ENCODE measurements at places on chromosomes 1 and 21.

DNA sequence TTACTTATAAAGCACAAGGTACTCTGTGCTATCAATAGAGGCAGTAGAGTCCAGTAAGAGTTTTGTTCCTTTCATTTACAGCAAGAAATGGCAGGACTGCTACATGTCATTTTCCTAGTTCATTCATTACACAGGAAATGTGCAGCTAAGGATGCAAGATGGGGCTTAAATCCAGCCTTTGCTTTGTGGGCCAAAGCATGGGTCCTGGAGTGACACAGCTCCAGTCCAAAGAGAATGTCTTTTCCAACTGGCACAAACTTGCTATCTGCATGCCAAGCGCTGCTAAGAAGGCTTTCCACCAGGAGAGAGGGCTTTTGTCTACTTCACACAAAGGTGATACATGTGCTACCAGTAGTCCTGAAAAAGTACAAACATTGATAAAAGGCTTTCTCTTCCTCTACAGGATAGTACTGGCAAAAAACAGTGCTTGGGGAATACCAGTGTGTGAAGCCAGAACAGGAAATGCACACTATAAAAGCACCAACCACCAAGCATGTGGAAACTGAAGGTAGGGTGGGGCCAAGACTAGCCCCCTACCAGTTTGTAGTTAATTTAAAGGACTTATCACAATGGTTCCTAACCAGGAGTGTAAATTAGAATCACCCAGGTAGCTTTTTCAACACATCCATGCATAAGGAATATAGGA, 68.7 kb downstream of the ARID4B start:
- DNase-seq = no peak

GRCh38 chr1:154967331-154967950, 3.1 kb downstream of the SHC1 start:
- DNase-seq = no peak

- no peak for DNase-seq
These were observed 26.8 kb downstream of the EIF4G3 start for GRCh38 chr1:21149855-21150432.

GRCh38 chr1:194952171-194952570, 1656.1 kb downstream of the KCNT2 start:
- no peak for DNase-seq

DNA sequence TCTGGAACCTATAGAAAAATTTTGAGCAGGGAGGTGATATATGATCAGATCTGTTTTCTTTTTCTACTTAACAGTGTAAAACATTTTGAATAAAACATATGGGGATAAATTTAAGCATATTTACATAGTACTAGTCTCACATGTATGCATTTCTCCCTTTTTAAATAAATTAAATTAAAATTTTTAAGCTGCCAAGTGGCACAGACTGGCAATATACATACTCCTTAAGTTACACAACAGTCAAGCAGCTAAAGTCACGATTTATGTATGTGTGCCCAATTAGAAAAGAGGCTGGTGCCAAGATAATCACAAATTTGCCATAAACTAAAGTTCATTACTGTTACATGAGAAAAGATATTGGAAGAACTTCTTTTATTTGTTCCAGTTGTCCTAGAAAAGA, 532.0 kb downstream of the RWDD3 start:
- DNase-seq = no peak

DNA sequence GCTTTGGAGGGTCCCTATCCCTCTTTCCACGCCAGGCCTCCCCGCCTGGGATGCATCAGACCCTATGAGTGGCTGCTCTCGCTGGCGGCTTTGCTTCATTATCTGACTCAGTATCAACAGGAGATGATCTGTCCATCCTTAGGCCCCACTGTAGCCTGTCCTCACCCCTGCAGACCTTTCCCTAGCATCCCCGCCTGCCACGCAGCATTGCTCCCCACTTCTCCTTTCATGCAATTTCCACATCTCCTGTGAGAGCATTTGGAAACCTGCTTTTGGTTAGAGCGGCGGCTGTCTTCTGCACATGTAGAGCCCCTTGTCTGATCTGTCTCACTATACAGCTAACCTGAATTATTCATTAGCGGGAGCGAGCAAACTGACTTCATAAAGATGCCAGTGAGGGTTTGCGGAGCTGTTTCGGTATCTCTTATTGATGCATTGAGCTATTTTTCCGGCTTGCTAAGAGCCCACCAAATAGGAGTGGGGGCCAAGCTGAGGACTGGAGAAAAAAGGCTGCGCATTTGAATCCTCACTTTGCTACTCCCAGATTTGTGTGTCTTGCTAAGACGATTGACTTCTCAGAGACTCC, 40.0 kb upstream of the ATP2B4 start:
- no peak for DNase-seq

GRCh38 chr1:215631489-215631888, 64.4 kb downstream of the KCTD3 start:
- no peak for DNase-seq

GRCh38 chr1:207898260-207898659, 12.7 kb downstream of the CD34 start:
- no peak for DNase-seq

- no peak for DNase-seq
These were observed 11.9 kb upstream of the TNFRSF14 start for GRCh38 chr1:2544093-2544874.

DNA sequence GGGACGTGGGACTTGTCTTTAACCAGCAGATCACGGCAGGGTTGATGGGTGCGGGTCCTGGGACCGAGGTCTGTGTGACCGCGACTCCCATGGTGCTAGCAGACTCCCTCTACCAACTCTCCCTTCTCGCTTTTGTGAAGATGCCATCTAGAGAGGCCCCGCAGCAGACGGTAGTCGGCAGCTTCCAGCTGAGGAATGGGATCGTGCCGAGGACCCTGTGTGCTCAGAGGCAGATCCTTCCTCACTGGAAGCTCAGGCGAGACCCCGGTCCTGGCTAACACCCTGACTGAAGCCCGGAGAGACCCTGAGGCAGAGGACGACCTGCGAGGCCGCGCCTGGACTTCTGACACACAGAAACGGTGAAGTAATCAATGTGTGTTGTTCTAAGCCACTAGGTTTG, 12.5 kb upstream of the SPATC1L start:
- no peak for DNase-seq

- no peak for DNase-seq
These were observed 42.9 kb downstream of the IER5 start for GRCh38 chr1:181131255-181131941.

- DNase-seq = no peak
These were observed 58.8 kb downstream of the NAV1 start for GRCh38 chr1:201597551-201598230.

DNA sequence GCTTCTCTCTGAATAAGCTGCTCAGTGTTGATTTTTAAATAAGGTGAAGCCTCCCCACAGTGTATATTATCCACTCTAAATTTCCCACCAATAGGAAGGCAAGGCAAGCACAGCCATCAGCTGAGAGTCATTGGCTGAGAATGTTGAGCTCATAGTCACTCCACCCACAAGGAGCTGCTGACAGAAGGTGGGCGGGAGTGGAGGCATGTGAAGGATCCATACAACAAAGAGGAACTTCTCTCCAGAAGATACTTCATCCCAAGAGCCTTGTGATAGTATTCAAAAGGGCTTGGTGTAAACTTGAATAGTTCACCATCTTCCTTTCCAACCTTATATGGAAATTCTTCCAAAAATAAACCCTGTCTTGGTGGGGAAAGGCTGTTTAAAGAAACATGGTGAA, 42.8 kb downstream of the SAMD13 start:
- DNase-seq = peak; percentile 20

DNA sequence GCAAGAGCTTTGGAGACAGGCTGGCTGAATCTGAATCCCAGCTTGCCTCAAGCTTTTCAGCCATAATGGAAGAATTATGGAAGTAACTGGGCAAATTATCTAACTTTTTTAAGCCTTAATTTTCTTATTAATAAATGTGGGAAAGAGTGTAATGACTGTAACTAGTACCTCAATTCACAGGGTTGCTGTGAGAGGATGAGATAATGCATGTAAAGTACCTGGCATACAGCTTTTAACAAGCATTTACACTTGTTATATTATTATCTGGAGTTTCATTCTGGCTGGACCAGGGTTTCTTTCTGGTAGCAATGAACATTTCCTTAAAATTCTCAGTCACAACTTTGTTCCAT, 15.9 kb upstream of the TNFSF4 start:
- no peak for DNase-seq

GRCh38 chr21:20026543-20026942, 971.7 kb upstream of the NCAM2 start:
- no peak for DNase-seq

- peak; percentile 74 for DNase-seq
These were observed 73.0 kb downstream of the GNG12 start for GRCh38 chr1:67760030-67760821.

GRCh38 chr1:45677751-45678245, 8.5 kb downstream of the GPBP1L1 start:
- no peak for DNase-seq

DNA sequence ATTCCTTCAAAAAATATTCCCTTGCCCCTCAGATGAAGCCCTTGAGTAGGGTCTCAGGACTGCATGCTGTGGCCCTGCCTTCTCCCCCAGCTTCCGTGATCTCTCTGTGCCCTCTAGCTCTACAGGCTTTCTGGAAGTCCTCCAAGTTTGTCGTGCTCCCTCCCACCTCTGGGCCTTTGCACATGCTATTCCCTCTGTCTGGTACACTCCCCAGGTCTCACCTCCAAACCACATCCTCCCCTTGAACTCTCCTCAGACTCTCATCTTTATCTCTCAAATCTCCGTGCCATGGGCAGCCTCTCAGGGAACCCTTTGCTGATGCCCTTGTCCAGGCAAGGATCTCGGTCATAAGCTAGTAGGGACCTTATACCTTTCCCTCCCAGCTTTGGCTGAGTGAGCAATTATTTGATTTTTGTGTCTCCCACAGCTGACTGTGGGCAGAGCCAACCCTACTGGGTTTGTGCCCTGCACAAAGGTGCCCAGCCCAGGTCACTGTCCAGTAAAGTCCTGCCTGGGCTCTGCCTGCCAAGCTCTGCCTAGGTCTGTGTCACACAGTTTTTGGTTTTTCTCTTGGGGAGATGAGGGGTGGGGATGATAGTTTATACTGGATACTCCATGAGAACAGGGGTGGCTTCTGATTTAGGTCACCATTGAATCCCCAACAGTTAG, 188.1 kb downstream of the ZNF281 start:
- no peak for DNase-seq

GRCh38 chr1:172608098-172608601, 50.8 kb upstream of the FASLG start:
- no peak for DNase-seq

GRCh38 chr21:38619992-38620479, 121.8 kb upstream of the ERG start:
- DNase-seq = no peak

DNA sequence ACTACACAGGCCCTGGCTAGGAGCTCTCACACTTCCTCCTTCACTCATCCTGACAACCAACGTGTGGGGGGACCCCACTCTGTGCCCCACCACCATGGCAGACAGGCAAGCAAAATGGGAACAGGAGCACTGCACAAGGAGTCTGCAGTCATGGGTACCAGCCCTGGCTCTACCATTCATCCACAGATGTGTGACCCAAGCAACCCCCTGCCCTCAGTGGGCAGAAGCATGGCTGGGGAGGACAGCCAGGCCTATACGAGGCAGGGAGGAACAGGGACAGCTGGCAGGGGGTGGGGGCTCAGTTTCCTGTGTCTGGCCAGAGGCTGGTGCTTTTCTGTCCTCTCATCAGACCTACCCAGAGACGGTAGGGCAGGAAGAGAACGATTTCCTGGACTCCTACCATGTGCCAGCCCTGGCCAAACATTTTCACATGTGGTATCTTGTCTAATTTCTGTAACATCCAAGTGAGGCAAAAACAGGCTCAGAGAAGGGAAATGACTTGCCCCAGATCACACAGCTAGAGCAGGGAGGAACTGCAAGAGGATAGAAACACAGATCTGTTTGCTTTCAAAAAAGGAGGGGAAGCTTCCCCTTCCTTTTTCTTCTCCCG, 178.0 kb downstream of the HIVEP3 start:
- DNase-seq = no peak

DNA sequence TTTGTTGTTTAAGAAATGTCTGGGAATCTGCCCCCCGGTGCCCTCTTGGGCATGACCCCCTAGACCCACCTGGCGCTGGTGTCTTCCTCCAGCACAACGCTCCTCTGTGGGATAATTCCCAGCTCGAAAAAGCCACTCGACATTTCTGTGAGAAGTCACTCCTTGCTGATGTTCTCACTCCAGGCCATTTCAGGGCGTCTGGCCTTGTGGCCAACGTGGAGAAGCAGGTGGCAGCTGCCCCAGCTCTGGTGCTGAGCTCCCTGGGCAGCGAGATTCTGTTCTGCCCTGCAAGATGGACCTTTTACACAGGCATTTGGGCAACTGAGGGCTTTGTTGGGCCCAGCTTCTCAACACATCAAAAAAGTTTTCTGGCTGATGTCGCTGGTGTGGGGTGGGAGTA, 147.7 kb upstream of the WNT4 start:
- no peak for DNase-seq

GRCh38 chr21:37273440-37273839, 6.3 kb upstream of the VPS26C start:
- DNase-seq = no peak

- no peak for DNase-seq
These were observed 18.4 kb upstream of the PLEKHG5 start for GRCh38 chr1:6509919-6510291.

DNA sequence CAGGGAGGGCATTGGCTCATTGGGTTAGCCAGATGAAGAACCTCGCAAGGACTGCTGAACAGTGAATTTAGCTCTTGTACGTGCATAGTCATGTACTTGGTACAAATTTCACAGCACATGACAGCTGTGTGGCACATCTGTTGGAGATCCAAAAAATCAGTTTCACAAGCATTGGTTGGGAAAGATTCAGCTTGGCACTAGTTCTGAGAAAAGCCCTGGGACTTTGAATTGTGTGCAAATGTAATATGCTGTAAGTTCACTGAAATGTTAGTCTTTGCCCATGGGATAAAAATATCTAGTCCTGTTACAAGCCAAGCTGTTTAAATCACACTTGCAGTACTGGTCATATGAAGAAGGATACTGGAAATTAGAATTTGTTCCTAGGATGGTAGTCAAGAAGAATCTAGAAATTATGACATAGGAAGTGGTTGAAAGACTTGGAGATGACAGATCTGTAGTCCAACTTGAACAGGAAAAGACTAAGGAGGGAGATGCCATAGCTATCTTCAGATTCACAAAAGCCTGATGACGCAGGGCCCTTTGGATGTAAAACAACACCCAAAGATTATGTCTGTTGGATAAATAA, 19.2 kb downstream of the LAMC2 start:
- no peak for DNase-seq

DNA sequence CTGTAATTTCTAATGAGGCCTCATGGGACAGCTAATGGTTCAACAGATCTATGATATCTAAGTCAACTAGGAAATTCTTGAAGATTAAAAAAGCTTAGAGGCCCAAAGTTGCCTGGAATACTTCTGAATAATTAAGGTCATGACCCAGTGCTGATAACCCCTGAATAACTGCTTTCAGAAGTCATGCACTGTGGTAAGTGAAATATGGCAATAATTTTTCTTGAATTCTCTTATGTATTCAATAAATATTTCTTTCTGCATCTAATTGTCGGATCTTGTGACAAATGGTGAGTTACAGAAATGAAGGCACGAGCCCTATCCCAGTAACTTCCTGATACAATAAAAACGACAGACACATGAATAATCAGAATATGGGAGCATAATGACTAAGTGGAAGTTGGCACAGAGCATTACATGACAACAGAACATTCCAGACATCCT, 219.3 kb upstream of the GREM2 start:
- peak; percentile 26 for DNase-seq

All from RKO (cell line).